Activated T-cell treated with anti-CD3 and anti-CD28 coated beads for 24 hours (primary cell): ENCODE measurements at places on chromosomes 4 and X.

DNA sequence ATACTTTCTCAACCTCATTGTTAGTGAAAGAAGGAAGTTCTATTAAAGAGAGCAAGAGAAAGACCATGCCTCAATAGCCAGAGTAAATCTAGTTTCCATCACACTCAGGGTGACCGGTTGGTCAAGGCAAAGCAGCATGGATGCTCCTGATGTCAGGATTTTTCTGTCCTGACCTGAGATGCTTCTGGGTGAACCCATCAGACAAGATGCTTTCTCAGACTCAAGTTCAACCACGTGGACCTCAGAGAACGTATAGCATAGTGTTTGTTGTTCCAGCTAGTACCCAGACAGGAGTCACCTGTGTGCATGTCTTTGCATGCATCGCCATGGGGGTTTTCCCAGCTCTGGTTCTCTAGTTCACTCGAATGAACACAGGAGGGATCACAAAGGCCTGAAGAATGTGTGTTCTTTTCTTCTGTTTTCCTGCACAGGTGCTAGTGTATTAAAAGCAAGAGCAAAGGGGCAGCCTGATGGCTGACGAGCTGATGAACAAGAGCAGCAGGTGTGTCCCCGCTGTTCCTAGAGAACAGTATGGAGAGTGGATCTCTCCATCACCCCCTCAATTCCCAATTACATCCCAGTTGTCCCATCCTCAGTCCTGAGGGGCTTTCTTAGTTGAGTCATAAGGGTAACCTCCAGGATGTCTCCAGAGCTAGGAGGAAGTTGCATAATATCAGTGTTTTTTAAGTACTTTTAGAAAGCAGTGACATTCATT lies 110.5 kb upstream of the ENPP6 start:
- no peak for DNase-seq

GRCh38 chr4:13782231-13782630 lies 154.7 kb upstream of the BOD1L1 start:
- no peak for DNase-seq

DNA sequence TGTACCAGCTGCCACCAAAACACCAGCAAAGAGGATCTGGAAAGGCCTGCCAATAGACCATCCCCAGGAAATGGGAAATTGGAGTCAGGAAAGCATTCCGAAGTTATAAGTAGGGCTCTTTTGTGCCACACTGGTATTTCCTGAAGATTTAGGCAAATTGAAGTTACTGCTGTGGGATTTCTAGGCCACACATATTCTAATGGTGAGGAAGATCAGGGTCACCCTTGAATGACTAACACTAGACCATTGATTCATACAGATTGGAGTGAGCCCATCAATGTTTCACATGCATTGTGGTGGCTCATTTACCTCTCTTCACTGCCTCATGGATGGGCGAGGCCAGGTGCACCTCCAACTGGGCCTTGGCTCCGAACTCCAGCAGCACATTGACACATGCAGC lies 22.6 kb downstream of the ASB11 start:
- DNase-seq, result no peak

DNA sequence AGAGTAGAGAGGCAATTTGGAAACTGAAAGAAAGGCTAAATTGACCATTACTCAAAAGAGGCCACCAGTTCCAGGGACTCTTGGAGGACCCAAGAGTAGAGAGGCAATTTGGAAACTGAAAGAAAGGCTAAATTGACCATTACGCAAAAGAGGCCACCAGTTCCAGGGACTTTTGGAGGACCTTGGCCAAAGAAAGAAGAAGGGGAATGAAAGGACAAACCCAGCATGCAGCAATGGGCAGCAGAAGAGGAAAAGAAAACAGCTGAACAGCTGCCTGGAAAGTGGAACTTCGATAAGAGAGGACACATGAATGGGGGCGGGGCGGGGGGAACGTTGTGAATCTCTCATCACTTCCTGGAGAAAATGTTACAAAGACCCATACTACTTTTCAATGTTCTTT lies 80.8 kb downstream of the PALLD start:
- DNase-seq, result no peak

- no peak for DNase-seq
Measured at GRCh38 chr4:124964852-124965496, 252.4 kb upstream of the ANKRD50 start.

GRCh38 chrX:18002791-18003190 lies 141.7 kb upstream of the RAI2 start:
- no peak for DNase-seq

DNA sequence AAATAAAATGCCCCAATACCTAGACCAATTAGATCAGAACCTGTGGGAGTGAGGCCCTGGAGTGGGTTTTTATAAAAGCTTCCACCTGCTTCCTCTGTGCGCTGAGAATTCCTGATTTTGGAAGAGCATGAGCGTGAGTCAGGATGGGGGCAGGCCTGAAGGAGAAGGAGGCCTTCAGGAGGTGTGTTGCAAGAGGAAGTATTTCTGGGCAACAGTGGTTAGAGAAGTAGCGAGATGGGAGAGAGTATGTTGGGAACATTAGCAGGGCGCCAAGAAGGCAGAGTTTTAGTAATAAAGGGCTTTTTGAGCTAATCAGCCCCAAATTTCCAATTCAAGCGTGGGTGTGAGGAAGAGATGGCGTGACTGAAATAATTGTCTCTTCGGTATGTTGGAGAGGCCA lies 349.8 kb downstream of the UNC5C start:
- no peak for DNase-seq

DNA sequence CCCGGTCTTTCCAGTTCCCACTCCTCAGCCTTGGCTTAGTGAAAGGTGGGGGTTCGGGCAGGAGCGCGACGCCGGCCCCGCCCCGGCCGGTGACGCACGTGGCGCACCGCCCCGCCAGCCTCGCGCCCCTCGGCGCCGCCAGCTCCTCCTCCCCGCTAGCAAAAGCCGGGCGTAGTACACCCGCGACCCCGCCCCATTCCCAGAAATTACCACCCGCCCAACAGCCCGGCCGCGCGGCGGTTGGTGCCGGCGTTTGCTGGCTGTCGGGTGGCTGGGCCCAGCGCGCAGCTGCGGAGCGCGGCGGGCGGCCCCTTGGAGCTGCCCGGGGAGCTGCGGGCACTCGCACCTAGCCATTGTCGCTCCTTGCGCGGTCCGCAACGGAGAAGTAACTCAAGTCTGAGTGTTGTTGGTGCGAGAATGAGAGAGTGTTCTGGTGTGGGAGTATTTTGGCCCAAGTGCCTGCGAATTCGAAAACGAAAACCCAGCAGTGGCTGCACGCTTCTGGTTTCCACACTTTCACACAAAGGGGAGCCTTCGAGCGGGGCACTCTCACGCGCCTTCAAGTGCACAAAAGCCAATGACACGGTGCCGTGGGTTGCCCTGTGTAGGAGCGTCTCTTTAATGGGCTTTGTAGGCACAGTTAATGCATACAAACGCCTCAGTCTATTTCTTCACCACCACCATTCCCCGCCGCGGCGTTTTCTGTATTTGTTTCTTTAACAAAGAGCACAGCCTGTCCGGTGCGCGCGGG lies 1.0 kb upstream of the ELF2 start:
- peak; percentile 85 for DNase-seq

DNA sequence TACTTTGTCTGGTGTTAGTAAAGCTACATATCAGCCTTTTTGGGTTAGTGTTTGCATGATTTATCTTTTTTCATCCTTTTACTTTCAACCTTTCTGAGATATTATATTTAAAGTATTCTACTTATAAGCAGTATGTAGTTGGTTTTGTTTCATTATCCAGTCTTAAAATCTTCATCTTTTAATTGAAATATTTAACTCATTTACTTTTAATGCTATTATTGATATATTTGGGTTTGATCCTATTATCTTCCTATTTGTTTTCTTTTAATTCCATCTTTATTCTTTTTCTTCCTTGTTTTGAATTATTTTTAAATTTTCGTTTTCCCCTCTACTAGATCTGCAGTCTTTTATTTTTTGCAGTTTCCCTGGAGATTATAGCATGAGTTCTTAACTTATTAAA lies 44.0 kb downstream of the CLDN22 start:
- no peak for DNase-seq

- DNase-seq, result no peak
Measured at GRCh38 chr4:24753519-24753918, 41.9 kb upstream of the SOD3 start.

- DNase-seq, result no peak
Measured at GRCh38 chr4:79298484-79298883, 27.4 kb downstream of the NAA11 start.

DNA sequence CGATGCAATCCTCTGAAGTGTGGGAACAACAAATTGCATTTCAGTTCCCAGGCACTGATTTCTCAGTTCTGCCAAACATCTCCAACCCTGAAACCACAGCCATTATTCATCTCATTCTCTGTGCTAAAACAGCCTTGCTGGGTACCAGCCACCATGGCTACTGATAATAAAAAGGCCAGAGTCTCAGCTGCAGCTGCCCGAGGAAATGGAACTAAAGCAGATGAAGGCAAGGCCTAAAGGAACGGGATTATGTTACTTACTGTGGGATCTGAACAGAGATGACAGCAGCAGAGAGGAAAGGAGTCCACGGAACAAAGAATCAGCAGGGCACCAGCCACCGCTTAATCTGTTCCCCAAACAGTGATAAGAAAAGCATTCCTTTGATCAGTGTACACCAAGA lies 155.7 kb downstream of the PAPSS1 start:
- DNase-seq, result no peak

GRCh38 chr4:1077711-1078477 lies 35.5 kb downstream of the RNF212 start:
- DNase-seq, result no peak

DNA sequence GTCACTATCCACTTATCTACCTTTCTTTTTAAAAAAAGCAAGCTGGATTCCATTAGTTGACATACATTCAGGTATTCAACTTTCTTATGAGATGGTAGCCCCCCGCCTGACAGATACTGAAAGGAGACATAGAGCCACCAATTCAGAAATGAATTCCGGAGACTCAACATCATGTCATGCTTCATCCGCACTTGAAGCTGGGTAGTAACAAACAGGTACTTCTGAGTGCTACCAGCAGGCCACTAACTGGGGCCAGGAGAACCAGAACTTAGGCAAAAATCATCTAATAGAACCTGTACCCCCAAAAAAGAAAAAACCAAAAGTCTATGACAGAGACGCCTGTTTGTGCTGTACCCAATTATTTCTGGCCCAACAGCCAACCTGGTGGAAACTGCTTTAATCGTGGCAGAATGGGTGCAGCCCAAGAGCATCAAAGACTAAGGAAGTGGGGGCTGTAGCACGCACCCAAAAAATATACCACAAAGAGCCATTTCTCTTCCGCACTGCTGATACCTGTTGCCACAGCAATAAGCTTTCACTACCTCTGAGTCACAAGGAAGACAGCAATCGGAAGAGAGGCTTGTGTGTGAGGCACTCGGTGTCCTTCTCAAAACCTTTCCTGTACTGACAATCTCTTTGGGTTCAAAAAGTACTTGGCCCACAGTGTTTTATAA lies 84.8 kb downstream of the AFAP1 start:
- DNase-seq, result peak; percentile 56

GRCh38 chrX:47815901-47816845 lies 20.5 kb upstream of the ZNF81 start:
- DNase-seq, result no peak

DNA sequence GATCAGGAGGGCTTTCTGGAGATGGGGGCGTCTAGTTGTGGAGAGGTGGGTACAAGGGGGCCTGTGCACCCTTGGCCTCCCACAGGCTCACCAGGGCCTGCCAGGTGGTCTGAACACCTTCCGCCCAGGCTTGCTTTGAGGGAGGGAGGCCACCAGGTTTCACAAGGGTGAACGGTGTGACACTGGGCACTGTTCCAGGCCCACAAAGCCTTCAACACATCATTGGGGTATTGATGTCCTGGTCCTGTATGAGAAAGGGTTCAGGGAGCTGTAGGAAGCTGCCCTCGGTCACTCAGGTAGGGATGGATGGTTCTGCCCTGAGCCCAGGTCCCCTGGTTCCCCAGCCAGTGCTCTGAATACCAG lies 6.0 kb downstream of the HTRA3 start:
- no peak for DNase-seq
